ENCODE measurements at places on chromosomes 11 and 22.

- DNase-seq: no peak
Measured at GRCh38 chr11:116387641-116388040, 385.1 kb downstream of the BUD13 start.

- DNase-seq: no peak
Measured at GRCh38 chr11:8096575-8096974, 15.6 kb downstream of the TUB start.

GRCh38 chr22:49017482-49018329, 810.0 kb downstream of the BRD1 start:
- DNase-seq: no peak

DNA sequence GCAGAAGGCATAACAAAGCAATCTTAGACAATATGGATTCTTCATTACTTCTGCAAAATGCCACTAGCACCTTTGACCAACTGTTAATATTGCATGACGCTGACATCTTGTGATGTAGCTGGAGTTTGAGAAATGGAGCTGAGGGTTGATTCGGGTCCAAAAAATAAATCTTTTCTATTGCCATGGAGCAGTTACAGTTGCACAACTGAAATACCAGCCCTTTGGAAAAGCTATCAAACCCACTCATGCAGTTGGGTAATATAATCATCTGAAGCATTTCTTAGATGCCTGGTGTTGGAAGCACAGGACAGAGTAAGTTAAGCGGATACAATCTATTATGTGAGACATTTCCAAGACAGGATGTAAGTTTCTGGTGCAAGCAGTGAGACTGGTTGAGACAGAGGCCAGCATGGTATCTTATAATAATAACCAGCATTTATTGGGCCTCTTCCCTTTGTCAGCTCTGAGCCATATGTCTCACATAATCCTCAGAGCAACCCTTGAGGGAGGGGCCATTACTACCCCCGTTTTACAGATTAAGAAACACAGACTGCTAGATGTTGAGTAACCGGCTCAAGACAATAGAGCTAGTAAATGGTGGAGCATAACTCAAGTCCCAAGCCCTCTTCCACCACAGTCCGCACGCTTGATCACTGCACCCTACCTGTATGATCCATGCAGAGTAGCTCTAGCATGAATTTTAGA, 74.9 kb upstream of the CAPRIN1 start:
- no peak for DNase-seq

DNA sequence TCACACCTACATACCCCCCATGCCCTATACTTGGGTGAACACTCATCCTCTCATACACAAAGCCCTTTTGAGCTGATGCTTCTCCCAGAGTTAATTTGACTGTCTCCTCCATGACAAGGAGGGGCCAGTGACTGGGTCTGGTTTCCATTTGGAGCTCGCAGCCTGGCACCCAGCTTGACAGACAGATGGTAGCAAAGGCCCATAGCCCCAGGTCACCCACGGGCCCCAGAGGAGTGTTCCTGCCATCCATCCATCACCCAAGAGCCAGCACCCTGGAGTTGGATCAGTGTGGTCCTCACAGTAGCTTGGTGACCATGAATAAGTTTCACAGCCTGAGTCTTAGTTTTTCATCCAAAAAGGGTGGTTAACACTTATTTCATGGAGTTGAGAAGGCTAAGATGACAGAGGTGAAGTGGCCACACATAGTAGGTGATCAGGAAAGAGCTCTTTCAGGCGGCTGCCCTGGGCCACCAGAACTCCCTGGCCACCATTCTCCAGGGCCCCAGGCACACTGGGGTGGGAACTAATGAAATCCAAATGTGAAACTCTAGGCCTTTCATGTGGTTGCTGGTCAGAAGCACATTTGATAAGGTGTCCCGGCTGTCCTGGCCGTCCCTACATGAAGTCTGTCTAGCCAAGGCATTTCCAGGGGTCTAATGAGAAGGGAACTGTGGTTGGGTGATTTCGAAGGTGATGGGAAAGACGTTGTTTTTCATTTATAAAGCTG, 42.4 kb downstream of the LIF start:
- DNase-seq: no peak

- DNase-seq: no peak
Measured at GRCh38 chr22:33013531-33014162, 44.5 kb downstream of the SYN3 start.

DNA sequence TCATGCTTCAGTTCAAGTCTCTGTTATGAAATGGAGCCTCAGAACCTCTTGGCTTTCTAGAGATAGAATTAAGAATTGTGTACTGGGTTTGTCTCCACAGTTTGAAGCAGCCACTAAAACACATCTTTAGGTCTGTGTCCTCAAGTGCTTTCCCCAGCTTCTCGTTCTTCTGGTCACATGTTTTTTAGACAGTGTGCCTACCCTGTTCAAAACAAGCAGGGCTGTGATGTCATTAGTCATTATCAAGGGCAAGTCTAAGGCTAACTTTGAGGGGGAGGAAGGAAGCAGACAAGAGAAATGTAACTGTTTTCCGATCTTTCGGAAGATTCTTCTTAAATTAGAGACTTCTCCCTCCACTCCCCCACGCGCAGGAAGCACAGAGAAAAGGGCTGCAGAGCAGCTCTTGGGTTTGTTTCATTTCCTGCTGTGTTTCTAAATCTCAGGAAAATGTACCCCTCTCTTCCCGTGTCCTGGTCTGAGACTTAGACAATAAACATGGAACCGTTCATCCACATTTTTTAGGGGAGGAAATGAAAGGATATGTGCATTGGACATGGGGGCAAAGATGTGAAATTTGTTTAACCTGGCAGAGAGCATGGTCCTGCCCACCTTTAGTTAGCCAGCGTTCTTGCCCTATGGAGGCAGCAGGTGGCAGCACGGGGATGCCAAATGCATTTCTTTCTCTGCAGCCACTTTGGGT, 3.1 kb downstream of the AKIP1 start:
- peak; percentile 22 for DNase-seq

DNA sequence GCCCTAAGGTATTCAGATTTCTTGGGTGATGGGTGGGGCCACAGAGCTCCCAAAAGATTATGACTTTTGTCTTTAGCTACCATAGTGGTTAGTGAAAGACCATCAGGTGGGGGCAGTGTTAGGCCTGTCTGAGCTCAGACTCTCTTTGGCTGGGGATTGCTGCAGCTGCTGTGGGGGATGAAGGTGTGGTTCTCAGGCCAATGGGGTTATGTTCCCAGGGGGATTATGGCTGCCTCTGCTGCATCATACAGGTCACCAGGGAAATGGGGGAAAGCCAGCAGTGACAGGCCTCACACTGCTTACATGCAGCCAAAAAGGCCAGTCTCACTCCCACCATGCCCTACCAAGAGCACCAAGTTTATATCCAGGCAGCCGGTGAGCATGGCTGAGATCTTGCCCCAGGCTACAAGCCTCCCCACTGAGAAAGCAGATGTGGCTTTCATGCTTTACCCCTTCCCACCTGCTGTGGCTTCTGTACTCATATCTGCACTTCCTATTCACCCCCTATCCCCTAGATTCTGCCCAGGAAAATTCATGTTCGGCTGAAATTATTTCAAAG, 24.8 kb downstream of the CNTF start:
- DNase-seq: no peak

DNA sequence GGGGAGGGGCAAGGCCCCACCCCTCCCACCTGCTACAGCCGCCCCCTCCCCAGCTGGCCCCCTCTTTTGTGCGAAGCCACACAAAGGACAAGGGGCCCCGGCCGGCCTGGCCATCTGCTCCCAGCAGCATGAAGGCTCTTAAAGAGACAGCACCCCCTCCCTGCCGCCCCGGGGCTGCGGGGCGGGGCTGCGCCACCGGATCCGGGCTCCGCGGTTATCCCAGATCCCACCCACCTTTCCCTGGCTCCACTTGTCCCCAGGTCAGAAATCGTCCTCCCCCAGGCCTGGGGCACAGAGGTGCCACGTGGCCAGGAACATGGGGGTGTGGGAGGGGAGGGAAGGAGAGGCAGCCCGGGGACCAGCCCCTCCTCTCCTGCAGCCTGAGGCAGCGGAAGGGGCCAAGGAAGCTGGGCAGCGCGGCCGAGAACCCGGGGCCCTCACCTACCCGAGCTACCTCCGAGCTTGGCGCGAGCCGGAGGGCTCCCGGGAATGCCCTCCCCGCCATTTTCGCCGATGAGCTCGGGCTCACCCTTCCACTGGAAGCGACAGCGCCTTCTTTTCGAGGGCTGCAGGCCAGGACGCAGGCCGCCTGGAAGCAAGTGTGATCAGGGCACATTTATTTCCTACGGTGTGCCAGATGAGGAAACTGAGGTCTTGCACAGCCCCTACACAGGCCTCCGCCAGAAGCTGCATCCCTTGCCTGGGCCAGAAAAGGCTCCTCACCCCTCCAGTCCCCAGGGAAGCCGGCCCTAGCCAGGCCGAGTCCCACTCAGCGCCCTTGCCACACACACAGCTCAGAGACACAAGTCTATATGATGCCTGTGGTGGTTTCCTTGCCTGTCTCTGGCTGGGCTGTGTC, 2.5 kb upstream of the RCOR2 start:
- no peak for DNase-seq
